T follicular helper cell (primary cell): ENCODE measurements at places on chromosomes 11 and 22.

- DNase-seq, result no peak
These were observed 18.6 kb downstream of the PHLDB1 start for GRCh38 chr11:118625976-118626375.

GRCh38 chr11:2650343-2650867 is 49.4 kb downstream of the KCNQ1OT1 start:
- no peak for DNase-seq

- DNase-seq, result no peak
These were observed 32.0 kb downstream of the PDE2A start for GRCh38 chr11:72642043-72642883.

- no peak for DNase-seq
These were observed 34.3 kb upstream of the IGSF9B start for GRCh38 chr11:133991101-133991500.

GRCh38 chr22:50316114-50317065 is 8.9 kb upstream of the PLXNB2 start:
- no peak for DNase-seq

DNA sequence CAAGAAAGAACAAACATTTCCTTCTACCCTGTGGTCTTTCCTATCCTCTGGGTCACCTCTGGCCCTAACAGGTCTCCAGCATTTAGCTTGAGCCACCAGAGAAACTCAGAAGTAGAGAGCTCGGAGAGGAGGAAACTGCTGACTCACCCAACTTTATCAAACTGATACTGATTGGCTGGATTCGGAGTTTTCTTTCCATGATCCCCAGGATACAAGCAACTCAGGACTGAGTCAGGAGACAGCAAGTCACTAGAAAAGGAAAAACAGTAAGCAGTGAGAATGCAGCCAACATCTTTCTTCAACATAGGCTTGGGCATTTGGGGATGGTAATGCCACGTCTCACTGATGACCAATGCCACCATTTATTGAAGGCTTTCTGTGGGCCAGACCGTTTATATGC is 32.7 kb downstream of the THOC5 start:
- no peak for DNase-seq

DNA sequence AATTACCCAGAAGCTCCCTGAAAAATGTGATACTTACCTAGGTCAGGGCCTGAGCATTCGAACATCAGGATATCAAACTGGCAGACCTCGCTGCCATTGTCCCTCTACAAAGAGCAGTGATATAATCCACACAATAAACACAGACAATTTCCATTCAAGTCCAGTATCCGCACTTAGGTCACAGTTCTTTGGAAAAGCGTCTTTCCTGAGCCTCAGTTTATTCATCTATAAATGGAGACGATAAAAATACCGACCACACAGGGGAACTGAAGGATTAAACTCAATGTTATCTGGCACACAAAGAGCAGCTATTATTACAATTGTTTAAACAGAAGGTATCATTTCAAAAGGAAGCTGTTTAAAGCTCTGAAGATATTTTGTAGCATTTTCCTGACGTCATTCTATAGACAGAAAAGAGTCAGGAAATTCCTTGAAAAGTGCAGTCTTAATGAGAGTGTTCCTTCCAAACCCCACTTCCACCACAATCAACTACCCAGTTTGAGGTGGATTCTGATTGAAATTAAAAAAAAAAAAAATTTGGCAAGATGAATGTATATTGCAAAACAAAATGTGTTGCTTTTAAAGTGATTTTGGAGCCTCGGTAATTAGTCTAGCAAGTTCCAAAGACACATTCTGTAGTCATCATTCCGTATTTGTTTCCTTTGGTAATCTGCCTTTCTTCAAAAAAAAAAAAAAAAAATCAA is 47.2 kb upstream of the IGSF9B start:
- no peak for DNase-seq

- no peak for DNase-seq
These were observed 14.4 kb upstream of the OOSP1 start for GRCh38 chr11:59923813-59924212.

DNA sequence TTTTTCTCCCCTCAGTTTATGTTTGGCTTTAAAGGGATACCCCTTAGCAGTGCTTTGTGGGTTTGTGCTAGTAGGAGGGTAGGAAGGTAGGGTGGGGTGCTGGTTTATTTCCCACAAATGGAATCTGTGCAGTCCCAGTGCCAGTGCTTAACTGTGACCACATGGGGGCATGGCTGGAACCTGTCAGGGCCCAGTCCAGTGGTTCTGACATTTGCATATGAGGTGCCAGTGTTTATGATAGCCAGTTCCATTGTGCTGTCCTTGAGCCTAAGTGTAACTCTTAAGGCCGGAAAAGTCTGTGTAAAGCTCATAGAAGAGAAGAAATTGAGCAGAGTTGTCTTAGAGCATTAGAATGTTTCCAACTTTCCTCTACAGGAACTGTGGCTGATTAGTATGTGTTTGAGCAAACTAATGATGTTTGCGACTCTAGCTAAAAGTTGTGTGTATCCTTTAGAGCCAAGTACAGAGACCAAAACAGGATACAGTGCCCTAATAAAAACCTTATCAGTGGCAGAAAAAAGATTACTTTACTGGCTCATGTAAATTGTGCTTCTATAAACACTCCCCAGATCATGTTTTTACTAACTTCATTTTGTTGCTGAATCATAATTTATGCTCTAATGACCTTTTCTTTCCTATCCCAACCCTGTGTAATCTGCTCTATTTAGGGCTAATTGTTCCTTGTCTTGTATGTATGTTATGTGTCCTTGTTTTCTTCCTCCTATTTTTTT is 38.1 kb downstream of the DIXDC1 start:
- no peak for DNase-seq

GRCh38 chr11:67056267-67057204 is at the start of gene RHOD:
RHOD (plus strand) TSS chr11:67056847; CDS start chr11:67056903, 56 bp downstream.
- DNase-seq, result no peak

- no peak for DNase-seq
These were observed 24.4 kb upstream of the ACR start for GRCh38 chr22:50713571-50714056.

- no peak for DNase-seq
These were observed 2.2 kb upstream of the PNPLA3 start for GRCh38 chr22:43921370-43921769.

DNA sequence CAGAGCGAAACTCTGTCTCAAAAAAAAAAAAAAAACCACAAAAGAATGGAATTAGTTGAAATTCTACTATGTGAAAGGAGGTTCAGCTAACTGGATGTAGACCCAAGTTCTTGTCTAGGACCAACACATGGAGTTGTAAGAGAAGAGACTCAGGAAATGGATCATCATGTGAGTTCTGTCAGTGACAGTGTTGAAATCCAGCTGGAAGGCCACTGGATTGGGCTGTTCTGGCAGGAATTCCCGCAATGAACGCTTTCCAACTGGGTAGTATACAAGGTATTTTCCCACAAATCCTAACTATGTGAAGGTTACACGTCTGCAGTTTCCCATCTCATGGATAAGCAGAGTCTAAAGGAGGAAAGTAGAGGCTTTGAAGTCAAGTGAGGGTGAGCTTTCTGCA is 151.2 kb downstream of the MAML2 start:
- DNase-seq, result no peak

GRCh38 chr22:27542602-27543001 is 259.0 kb downstream of the MN1 start:
- no peak for DNase-seq

DNA sequence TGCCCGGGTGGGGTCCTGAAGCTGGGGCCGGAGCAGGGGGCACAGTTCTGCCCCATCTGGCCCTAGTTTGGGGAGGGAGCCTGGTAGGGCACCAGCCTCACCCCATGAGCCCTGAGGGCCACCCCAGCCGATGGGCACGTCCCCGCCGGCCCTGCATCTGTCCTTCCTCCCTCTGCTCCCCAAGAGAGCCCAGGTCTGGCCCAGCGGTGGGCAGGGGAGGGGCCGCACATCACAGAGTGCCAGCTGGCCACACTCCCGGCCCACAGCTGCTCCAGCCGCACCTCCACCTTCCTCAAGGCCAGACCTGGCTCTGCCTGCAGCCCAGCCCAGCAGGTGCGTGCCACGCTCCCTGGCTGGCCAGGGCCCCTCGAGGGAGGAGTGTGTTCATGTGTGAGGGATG is 21.6 kb downstream of the BRSK2 start:
- DNase-seq, result no peak

DNA sequence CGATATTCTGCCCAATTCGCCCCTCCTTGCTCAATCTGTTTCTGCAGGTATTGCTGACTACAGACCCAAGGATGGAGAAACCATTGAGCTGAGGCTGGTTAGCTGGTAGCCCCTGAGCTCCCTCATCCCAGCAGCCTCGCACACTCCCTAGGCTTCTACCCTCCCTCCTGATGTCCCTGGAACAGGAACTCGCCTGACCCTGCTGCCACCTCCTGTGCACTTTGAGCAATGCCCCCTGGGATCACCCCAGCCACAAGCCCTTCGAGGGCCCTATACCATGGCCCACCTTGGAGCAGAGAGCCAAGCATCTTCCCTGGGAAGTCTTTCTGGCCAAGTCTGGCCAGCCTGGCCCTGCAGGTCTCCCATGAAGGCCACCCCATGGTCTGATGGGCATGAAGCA is 9.2 kb upstream of the SLC35E4 start:
- no peak for DNase-seq

DNA sequence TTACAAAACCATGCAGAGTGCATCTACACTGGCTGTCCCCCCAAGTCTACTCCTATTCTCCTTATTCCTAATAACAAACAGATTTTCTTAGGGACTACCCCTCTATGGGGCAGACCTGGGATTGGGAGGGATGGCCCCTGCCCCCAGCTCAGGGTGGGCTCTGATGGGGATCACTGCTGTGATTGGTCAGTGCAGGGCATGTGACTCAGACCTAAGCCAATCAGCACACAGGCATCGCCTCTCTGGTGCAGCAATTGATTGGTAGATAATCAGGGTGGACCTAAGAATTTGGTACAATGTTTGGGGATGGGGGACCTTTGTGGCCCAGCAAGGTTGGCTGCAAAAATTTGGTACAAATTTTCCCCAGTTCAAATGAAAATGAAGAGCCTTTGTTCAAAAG is 57.2 kb upstream of the SHANK2 start:
- no peak for DNase-seq

GRCh38 chr11:64516226-64516625 is 74.8 kb upstream of the SLC22A12 start:
- DNase-seq, result no peak

DNA sequence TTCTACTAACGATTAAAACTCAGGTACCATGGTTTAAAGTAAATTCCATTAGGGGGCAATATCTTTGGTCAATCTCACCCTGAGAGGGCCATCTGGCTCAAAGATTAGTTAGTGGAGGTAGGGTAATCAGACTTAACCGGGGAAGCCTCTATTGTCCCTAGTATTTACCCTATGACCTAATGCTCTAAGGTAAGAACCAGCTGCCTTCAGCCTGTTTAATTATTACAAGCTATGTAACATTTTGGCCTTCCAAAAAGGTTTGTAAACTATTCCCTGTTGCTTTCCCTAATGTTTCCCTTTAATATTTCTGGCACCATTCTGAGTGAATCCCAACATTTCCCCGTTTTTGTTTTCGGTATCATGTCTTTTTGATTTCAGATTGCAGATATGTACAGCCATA is 15.1 kb upstream of the GLYATL1 start:
- no peak for DNase-seq

DNA sequence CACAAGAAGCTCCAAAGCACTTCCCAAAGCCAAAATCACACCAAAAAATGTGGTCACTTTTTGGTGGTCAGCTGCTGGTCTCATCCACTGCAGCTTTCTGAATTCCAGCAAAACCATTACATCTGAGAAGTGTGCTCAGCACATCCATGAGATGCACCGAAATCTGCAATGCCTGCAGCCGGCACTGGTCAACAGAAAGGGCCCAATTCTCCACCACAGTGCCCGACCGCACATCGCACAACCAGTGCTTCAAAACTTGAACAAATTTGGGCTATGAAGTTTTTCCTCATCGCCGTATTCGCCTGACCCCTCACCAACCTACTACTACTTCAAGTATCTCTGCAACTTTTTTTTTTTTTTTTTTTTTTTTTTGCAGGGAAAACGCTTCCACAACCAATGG is 89.9 kb upstream of the LUZP2 start:
- no peak for DNase-seq

GRCh38 chr22:21766691-21767462 is 31.3 kb upstream of the YPEL1 start:
- peak; percentile 4 for DNase-seq

DNA sequence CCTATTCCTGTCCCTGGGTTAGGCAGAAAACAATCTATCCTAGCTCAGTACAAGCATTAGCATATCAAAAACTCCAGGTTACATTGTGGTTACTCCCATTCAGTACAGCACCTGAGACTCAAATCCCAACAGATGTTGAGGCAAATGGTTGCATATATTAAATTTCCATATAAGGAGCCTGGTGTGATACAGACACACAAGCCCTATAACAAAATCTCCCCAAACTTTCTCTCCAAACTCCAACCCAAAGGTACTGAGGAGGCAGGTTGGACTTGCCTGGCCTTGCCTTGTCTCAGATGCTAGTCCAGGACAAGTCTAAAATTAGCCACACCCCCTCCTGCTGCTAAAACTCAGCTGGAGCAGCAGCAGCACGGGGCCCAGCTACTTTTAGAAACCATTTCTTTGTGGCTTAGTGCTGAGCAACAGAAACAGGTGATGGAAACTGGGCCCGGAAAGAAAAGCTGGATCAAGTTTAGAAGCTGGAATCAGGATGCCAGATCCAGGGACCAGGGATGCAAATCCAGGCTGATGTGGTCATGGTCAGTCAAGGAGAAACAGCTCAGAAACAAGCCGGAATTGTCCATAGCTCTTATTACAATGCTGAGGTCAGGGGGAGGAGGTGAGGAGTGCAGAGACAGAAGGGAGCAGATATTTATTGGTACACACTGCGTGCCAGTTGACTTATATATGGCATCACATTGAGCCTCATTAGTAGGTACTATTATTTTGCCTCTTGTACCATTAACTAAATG is 73.7 kb upstream of the AMOTL1 start:
- DNase-seq, result no peak

DNA sequence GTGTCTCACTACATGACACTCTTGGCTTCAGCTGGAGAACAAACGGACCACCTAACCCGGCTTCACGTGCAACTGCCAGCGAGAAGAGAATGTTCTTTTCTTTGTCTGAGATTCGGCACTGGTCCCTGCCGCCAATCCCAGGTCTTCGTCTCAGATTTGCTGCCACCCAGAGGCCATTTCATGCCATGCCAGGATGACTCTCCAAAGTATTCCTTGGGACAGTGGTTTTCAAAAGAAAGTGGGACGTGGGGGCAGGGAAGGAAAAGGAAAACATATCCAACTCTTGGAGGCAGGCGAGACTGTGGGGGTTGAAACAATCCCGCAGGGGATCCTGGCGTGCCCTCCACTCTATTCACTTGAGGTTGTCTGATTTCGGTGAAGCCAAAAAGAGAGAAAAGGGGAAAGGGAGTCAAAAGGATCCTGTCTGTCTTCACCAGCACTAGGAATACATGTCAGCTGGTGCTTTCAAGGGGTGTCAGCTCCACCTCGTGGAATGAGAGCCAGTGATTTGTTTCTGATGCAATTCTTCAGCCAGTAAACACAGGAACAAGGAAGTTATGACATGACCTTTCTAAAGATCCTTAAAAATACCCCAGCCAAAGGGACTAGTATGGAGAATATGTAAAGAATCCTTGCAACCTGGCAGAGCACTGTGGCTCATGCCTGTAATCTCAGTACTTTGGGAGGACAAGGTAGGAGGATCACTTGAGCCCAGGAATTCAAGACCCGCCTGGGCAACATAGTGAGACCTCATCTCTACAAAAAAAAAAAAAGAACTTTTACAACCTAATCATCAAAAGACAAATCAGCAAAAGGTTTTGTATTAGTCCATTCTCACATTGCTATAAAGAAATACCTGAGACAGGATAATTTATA is 41.0 kb upstream of the APLNR start:
- DNase-seq, result peak; percentile 3
